ENCODE measurements at places on chromosomes 6 and 20.

GRCh38 chr20:57056651-57057050 is 209.8 kb downstream of the BMP7 start:
- no peak for DNase-seq

- DNase-seq = no peak
These were observed 5.2 kb downstream of the INSM1 start for GRCh38 chr20:20373091-20373571.

DNA sequence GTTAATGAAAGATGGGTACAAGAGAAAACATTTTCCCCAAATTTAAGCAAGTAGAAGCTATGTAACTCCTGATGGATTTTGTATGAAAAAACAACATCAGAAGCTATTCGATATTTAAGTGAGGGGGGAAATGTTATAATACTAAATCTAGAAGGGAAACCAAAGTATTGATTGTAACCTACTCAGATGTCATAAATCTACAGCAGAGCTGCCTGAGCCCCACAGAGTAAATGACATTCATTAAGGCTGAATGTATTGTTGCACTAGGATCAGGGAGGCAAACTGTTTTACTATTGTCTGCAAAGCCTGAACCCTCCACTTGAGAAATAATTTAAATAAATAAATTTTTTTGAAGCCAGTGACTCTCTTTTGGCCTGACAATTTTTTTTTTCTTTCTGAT is 19.3 kb downstream of the ANKRD6 start:
- no peak for DNase-seq

GRCh38 chr6:11868392-11868791 is 89.8 kb upstream of the ADTRP start:
- DNase-seq = no peak

DNA sequence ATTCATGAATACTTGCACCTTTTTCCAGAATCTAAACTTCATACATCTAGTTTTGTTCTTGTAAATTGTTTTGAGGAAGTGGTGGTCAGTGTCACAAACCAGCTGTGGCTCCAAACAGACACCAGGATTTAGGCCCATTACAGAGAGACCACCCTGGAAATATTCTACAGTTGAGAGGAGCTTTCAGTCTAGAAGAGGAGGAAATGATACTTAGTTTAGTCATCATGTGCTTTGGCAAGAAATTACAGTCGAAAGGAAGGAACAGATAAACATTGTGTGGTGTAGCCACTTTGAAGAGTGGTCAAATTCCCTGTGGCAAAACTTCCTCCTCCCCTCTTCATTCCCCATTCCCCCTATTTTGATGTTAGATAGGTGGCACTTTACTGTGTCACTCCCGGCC is 15.7 kb downstream of the DCBLD1 start:
- DNase-seq = no peak
